ENCODE measurements at places on chromosomes 2 and 18. TPM values are rescaled to one million over a fixed set of nuclear protein-coding genes. Genes with fewer than 3 reads are reported as not detected.

Gene PTPRN
- total RNA-seq, result not detected

Gene REG1B
- not detected for total RNA-seq

- DNase-seq, result no peak
These were observed 29.5 kb downstream of the RMC1 start for GRCh38 chr18:23532848-23533247.

DNA sequence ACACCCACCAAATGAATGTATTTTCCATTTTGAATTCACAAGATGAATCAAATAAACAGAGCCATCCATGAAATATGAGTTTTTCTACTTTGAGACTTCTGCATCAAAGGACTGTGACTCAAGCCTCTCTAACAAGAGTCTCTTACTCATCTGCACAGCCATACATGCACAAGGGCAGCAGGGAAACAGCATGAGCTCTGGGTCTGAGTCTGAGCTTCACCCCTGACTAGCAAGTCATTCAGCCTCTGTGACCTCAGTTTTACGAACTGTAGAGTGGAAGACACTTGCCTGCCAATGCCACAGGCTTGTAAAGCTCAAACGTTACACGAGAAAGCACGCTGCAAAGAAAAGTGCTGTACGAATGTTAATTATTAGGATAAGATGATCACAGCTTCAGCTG is 42.9 kb downstream of the MREG start:
- no peak for DNase-seq

GRCh38 chr18:10405816-10406663 is 48.4 kb upstream of the APCDD1 start:
- no peak for DNase-seq

All from dermis microvascular lymphatic vessel endothelial cell (primary cell).